ENCODE measurements at places on chromosomes 6 and 20.

GRCh38 chr20:23404196-23404595 lies 17.1 kb downstream of the NAPB start:
- no peak for DNase-seq

GRCh38 chr6:107460083-107460631 lies 793 bp upstream of the PDSS2 start:
- no peak for DNase-seq

GRCh38 chr20:7691647-7692269 lies 248.5 kb downstream of the HAO1 start:
- no peak for DNase-seq

GRCh38 chr6:43947860-43948259 lies 177.8 kb downstream of the VEGFA start:
- no peak for DNase-seq

DNA sequence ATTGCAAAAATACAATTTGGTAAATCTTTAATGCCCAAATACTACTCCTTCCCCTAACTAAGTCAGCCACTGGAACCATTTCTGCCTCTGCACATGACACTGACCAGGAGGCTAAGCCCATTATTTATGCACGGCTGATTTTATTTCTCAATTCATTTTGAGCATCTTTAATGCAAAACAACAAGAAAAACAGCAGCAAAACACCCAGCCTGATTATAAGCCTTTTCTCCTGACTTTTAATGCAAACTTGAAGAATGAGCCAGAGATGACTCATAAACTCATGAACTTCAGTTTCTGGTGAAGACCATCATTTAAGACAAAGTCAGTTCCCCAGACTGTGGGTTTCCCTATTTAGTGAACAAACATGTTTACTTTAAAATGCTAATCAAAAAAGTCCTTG lies 51.6 kb downstream of the CYP24A1 start:
- no peak for DNase-seq

DNA sequence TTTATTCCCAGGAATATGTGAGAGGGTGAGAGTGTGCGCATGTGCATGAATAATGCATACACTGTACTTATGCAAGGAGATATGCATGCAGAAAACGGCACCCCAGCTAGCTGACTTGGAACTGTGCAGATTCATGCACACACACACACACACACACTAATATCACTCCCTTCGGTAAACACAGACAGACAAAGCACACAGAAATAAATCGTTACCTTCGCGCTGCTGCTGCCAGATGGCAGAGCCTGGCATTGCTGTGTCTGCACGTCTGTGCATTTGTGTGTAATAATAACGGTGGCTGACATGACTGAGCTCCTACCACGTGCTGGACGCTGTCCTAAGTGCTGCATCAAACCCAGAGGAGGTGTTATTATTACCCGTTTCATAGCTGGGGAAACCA lies 36.8 kb downstream of the PREX1 start:
- no peak for DNase-seq

DNA sequence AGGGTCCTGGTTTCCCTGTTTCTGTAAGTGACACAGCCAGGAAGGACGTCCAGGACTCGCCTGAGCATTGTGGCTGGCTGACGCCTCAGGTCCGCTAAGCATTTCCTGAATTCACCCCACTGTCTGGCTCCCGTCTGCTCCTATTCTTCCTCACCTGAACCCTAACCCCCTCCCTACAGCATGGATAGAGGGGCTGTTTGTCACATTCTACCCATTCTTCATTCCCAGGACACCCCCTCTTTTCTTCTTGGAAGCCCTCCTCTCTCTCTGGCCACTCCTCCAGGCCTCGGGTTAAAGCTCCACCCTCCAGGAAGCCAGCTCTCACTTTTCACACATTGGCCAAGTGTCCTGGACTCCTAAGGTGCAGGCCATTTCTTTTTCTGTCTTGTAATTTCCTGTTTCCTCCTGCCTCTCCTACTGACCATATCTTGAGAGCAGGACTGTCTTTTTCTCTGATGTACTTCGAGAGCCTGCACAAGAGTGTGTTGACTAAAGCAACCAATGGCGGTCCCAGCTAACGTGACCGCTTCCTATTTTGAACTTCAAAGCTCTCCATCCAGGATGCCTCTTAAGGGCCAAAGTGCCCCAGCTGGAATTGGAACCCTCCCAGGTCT lies 24.2 kb upstream of the MYMX start:
- DNase-seq: no peak

DNA sequence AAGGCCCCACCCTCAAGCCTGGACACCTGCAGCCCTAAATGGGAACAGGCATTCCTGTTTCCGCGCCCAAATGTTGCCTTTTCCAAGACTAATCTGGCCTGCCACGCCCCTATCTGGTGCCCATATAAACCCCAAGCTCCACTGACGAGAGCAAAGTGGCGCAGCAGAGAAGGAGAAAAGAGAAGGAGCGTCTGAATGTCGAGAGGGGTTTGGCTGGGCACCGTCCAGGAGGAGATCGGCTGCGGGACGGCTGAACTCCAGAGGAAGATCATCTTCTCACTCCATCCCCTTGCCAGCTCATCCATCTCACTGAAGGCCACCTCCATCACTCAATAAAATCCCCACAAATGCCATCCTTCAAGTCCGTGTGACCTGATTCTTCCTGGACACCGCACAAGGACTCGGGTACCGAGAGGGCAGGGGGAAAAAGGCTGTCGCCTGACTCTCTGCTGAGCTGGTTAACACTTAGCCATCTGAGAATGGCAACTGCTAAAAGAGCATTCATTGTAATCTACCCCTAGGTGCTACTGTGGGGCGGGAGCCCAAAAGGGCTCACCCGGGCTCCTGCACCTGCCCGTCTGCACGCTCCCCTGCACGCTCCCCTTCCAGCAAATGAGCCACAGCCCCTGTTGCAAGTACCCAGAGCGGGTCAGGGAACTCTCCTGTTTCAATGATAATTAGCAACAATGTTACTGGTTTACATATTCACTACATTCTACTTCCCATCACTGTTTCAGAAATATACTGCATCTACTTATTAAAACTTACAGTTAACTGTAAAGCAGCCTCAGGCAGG lies 23.5 kb downstream of the TAF4 start:
- no peak for DNase-seq

DNA sequence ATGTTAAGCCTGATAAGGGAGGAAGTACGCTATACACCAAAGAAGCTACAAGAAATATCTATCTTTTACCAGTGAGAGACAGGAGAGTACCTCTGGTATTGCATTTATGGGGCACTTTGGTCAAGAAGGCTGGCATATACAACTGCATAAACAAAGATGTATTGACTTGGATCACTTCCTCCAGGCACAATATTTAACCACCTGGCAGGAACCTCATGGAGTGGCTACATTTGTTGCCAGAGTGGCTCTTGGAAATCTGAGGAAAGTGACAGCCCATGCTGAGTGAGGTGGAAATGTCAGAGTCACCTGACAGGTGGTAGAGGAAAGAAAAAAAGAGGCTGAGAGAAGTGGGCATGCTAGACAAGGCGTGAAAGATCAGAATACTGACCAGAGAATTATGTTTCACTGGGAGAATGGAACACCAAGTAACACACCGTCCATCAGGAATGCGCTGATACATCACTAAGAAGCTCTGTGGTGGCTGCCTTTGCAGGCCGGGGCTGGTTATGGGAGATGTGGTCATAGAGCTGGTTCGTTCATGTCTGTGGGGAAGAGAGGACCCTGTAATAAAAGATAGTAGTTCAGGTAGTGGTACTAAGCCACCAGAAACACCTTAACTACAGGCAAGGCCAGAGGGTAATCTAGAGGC lies 61.4 kb upstream of the UFL1 start:
- no peak for DNase-seq

- peak; percentile 58 for DNase-seq
Measured at GRCh38 chr20:380763-381580, 412 bp downstream of the TRIB3 start.

GRCh38 chr6:138682704-138683527 lies 90.7 kb upstream of the CCDC28A start:
- DNase-seq: peak; percentile 32

DNA sequence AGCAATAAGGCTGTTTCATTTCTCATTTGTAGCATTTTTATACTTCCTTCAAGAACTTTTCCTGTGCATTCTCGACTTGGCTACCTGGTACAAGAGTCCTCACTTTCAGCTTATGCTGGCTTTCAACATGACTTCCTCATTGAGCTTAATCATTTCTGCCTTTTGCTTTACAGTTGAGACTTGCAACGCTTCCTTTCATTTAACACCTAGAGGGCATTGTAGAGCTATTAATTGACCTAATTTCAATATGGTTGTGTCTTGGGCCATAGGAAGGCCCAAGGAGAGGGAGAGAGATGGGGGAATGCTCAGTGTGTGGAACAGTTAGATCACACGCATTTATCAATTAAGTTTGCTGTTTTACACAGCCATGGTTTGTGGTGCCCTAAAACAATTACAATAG lies 37.2 kb downstream of the SLC22A2 start:
- no peak for DNase-seq

DNA sequence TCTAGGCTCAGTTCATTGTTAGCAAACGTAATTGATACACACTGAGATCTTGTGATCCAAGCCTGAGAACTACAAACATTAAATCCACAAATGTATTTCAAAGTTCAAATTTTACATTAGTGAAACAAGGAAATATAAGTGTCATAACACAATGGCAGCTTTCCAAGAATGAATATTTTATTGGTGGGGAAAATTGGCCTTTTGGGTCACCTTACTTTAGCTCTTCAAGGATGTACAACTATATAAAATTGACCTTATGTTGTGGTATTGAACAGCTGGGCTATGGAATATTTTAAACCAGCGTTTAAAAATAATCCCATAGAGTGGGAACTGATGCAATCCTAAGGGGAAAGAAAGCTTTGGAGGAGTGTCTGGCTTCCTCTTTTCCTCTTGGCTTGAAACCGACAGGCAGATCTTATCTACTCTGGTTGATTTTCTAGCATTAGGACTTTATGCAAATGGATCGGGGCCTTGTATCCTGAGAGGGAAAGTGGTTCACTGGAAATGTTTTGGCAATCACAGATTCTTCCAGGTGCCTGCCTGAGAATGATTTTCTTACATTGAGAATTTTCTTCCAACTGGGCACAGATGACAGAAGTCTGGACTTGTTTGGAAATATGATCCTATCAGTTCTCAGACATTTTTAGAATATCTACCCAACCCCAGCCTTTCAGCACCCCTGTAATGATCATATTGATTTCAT lies 184.8 kb upstream of the ECI2 start:
- no peak for DNase-seq

DNA sequence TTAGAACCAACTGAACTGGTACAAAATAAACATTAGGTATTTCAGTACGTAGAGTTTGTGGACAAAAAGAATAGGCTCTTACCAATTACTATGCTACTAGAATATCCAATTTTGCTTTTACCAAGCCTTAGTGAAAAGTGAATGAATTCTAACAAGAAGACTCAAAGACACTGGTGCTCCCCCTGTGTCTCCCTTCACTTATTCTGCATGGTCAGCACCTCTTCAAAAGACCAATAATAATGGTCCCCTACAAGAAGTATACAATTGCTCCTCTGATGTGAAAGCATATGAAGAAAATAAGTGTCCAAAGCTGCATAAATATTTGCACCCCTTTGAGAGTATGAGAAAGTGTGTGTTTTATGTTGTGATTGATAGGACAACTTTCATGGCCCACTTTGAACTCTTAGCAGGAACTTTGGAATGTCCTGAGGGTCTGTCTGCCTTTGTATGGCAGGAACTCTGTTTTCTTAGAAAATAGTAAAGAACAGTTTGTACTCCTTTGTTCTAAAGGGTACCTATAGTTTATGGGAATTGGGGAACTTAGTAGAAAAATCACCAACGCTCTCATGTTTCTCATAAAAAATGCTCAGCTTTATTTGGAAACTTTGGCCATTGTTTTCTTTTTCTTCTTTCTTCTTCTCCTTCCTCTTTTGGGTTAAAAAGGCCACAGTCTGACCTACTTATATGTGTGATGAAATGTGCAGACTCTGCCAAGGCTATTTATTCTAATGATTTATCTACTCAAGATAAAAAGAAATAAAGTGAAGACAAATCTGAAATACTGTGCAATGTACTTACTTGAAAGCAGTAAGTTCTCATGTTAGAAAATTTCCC lies 352.4 kb downstream of the LAMA2 start:
- no peak for DNase-seq

Data from hematopoietic multipotent progenitor cell (in vitro differentiated cells).